Large intestine (tissue), 12 donors: ENCODE measurements at places on chromosomes 1 and 21. TPM values are rescaled to one million over a fixed set of nuclear protein-coding genes. Genes with fewer than 3 reads are reported as not detected.

- no peak for DNase-seq
Observed at GRCh38 chr1:31498376-31499040, 77.8 kb upstream of the TINAGL1 start.

DNA sequence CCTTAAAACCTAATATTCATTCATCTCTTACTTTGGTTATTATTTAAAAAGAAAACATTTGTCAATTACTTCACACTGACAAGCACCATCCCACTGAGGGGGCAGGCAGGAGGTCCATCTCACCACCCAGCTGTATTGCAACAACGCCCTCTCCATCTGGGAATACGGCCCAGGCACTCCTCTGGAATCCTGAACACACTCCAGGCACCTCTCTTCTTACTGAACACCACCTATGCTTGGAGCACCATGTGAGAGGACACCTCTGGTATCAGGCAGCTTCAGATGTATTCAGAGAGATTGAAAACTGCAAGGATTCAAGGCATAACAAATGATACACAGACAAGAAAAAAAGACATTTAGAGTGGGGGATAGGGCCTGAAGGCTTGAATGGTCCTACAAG lies 147.1 kb downstream of the CACNA1E start:
- no peak for DNase-seq

DNA sequence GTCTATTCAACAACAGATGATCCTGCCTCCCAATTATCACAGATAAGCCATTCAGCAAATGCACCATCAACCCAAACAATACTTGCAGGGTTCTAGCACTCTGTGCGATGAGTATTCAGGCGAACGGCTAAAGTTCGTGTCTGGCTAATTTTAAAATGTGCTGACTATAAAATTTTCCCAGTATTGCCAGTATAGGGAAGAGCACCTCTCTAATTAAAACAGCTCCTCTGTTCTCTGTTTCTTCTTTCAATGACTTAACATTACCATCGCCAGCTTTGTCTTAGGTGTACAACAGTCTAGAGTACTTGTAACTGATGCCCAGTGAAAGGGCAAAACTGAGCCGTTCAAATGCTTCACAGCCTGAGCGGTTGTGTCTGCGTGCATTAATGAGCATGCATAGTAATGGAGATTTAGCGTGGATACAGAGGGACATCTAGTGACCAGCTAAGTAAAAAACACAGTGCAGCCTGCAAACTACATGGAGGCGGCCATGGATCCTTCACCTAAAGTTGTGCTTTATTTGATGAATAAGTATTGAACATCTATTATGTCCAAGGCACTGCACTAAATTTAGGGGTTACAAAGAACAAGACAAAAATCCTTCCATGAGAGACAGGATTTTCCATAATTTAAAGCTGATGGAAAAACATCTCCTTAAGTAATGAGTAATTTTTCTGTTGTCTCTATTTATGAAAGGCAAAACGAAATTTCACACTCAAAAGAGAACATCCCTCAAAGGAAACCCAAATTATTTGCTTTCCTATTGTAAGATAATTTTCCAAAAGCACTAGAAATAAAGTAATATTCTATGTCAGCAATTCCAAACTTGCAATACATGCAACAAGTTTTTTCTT lies 120.0 kb downstream of the SETD4 start:
- DNase-seq, result peak; percentile 65

- DNase-seq, result no peak
Observed at GRCh38 chr1:93958032-93958725, 48.9 kb upstream of the GCLM start.

DNA sequence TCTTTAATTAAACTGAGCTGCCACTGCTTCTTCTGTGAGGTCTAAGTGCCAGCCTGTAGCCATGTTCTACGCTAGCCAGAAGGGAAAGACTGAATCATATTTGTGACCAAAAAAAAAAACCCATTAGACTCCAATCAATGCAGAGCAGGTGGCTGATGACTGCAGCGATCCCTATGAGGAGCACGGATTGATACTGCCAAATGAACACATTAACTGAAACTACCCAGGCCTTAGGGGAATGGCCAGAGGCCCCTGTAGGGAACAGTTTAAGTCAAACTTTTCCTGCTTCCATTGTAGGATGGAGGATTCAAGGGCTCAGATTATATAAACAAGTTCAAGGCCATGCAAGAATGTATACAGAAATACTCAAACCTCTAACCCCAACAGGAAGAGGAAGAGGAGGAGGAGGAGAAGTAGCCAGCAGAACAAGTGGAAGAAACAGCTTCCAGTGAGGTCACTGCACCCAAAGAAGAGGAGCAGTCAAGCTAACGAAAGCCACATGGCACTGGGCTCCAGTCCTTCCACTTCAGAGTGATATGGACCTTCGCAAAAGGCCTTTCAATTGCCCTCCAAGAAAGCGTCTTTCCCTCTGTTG lies 328.3 kb downstream of the SMYD3 start:
- DNase-seq, result no peak

GRCh38 chr1:12170263-12170671 lies 3.5 kb downstream of the TNFRSF1B start:
- DNase-seq, result no peak

CD1C gene
- 0.63 TPM for polyA plus RNA-seq

HES4 gene
- polyA plus RNA-seq, result 10.7 TPM

MGST3 gene
- 148 TPM for polyA plus RNA-seq
